ENCODE measurements at places on chromosomes 4 and X.

GRCh38 chr4:27702730-27703431, 842.2 kb downstream of the STIM2 start:
- no peak for DNase-seq

DNA sequence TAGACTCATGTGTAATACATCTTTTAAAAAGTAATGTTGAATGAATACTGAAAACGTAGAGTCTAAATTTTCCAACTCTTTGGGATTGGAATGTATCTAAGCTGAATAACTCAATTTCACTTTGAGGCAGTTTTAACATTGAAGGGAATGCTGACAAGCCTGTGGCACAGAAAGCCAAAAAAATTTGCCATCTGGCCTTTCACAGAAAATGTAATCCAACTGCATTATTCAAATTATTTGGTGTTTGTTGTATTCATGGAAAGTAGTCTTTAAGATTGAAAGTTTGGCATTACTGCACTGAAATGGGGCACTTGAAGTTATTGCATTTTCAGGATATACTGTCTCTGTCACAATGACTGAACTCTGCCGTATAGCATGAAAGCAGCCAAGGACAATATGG, 186.9 kb downstream of the FRMPD4 start:
- DNase-seq: no peak

DNA sequence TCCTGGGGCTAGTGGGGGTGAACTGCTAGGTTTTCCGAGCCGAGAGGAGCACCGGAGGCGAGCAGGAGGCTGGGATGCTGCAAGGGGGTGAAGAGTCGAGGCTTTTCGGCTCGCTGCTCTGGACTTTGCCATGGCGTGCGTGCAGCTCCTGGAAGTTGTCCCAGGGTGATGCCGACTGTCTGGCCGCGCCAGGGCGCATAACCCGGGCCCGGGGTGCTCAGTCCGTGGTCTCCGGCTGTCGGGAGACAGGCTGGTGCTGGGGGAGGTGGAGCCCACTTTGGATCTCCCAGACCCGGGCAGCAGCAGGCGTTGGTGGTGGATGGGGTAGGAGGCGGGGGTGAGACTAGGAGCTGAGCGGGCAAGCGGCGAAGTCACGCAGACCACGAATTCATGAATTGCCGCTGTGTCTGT, 793 bp downstream of the GRIA3 start:
- DNase-seq: no peak

GRCh38 chr4:145639186-145639698, 20.1 kb downstream of the MMAA start:
- no peak for DNase-seq

DNA sequence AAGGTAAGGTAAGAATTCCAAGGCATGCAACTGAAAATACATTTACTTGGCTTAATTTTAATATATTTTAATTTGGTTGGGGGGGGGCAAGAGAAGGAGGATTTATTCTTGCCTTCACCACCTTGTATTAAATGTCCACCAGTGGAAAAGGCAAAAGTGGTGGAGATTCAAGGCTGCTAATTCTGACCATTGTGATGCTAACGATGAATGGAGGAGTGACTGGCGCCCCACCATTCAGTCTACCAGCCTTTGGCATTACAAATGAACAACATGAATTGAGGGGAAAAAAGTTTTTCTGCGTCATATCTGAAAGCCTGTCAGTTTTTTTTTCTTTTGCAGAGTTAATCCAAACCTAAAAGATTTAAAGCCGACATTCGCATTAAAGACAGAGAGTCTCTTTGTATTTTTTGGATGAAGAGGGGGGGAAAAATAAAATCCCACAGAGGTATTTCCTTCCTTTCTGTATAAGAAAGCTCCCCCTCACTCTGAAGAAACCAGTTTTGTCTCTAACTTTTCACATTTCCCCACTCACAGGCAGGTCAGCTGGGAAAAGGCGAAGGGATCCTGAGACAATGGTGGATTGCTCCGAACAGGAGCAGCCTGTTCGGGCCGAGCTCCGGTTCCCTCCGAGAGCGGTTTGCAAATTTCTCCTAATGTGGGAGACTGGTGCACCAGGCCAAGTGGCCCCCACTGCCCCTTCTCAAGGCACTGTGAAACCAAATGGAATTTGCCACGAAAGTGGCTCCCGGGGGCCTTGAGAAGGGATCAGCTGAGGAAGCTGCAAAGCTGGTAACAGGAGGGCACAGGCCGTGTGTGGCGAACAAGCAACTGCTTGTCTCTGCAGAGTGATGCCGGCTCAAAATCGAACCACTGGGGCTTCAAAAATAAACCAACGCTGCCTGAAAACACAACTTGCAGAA, 28.1 kb downstream of the SHISA3 start:
- no peak for DNase-seq

DNA sequence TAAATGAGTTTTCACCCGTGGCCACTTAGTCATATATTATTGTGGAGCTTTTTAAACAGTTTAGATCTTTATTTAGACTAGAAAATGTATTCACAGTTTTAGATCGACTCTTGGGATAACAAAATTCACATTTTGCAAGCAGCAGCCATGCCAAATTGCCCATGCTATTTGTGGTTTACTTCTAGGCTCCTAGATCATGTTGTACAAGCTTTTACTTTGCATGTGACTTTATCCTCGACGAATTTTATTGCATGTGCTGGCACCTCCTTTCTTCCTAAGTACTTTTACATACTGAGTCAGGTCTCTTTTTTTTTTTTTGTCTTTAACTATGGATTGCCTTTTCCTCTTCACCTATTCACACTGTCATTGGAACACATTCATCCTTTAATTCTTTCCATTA, 23.2 kb downstream of the BBS12 start:
- no peak for DNase-seq

DNA sequence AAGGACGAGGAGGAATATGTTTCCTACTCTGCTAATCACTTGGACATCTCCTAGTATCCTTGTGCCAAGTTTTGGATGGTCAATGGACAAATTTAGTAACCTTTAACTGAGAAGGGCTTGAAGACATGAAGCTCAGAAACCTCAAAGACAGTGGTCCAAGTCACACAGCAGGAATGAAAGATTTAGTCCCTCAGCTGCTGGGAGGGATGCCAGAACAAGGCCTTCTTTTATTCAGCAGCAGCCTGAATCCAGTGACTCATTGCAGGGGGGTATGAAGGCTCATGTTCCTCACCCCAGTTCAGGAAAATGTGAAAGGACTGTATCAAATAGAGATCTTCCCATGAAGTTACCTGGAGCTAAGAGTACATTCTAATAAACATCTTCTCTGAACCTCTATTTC, 214.9 kb upstream of the UGT8 start:
- no peak for DNase-seq

GRCh38 chr4:12881945-12882584, 602.1 kb downstream of the RAB28 start:
- no peak for DNase-seq

- DNase-seq: no peak
These were observed 230.8 kb downstream of the PCDH10 start for GRCh38 chr4:133379681-133380438.

- no peak for DNase-seq
These were observed 73.6 kb downstream of the CEP44 start for GRCh38 chr4:174357321-174357720.

DNA sequence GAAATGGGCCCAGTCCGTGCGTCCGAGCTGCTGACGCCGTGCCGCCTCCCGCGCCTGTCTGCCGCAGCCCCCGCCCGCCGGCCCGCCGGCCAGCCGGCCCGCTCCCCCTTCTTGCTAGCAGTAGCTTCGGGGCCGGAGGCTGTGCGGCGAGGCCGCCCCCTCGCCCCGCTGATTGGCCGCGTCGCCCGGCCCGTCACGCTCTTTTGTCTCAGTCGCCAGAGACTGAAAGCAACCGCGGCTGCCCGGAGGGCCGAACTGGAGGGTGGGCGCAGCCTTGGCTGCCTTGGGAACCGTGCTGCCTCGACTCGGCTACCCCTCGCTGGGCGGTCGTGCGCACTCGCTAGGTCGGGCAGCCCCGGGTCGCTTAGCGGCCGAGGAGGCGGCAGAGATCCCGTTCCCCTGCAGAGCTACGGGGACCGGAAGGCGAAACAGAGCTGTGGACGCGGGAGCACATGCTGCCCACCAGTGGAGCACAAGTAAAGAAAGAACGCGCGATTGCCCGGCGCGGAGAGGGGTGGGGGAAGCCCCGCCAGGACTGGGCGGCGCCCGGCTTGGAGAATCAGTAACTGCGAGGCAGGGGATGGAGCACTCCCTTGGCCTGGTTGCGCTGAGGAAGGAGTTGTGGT, at the start of gene ZCCHC18:
ZCCHC18 (plus strand) TSS at position 198 of the 626 bp plus-strand sequence. CDS start 1,589 bp downstream, outside the sequence.
- peak; percentile 59 for DNase-seq

GRCh38 chr4:61714387-61714911, 514.3 kb downstream of the ADGRL3 start:
- DNase-seq: no peak

DNA sequence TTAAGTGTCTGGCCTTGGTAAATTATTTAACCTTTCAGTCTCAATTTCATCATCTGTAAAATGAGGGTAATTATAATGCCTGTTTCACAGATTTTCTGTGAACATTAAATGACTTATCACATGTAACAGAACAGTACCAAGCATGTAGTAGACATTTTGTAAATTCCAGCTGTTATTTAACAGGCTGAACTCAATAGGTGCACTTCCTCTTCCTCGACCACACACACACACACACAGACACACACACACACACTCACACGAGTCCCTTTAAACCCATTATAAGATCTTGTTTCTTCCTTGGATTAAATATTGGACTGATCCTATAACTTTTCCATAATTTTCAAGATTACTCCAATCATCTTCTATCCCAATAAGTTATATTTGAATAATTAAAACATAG, 53.4 kb upstream of the COL25A1 start:
- DNase-seq: no peak

DNA sequence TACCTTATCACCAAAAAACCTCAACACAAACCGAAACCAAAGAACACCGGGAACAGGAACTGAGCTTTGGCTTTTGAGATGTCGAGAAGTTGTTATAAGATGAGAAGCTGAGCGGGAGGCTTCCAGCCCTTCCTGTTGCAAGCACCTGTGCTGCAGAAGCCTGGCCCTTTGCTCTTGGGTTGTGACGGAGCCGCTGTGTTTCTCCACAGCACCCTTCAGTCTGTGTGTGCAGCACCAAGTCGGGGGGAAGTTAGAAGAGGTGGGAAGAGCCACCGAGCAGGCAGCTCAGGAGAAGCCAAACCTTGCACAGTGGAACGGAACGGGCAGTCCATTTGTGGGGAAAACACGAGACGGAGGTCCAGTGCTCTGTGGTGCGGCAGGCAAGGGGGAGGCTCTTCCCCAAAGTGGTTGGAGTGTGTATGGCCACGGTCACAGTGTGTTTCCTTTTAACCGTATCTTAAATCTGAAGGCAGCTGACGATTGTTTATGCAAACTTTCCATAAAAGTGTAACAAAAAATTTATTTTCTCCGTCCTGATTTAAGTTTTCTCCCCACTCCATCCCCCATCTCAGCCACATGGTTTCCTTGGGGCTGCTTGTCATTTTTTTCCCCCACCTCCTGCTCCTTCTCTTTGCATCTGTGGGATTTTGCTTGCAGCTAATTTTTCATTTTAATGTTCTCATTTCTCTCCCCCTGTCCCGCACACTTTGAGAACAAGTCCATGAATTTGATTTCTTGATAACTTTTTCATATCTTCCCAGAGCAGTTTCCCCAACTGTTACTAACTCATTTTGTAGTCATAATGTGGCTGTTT, 123.7 kb downstream of the STOX2 start:
- DNase-seq: peak; percentile 12

DNA sequence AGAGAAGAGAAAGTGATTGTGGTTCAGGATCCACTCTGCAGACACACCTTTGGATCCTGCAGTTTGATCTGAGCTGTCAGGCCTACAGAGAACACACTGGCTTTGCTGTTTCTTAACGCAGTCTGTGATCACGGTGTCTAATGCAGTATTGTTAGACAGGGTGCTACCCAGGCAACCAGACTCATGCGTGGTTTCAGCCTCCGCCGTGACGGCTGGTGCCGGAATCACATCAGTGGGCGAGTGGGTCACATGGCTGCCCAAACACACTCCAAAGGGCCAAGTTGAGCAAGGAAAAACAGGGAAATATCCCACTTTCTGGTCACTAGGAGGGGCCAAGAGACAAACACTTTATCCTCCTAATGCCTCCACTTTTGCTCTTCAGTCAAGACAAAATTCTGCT, 27.5 kb downstream of the CCDC149 start:
- DNase-seq: no peak

GRCh38 chr4:84379917-84380641, 119.0 kb downstream of the NKX6-1 start:
- no peak for DNase-seq

DNA sequence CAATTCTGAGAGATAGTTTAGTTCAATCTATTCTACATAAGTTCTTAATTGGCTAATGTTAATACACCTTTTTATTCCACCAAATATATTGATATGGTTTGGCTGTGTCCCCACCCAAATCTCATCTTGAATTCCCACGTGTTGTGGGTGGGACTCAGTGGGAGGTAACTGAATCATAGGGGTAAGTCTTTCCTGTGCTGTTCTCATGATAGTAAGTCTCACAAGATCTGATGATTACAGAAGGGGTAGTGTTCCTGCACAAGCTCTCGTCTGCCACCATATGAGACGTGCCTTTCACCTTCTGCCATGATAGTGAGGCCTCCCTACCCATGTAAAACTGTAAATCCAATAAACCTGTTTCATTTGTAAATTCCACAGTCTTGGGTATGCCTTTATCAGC, 11.3 kb downstream of the PPA2 start:
- no peak for DNase-seq

- no peak for DNase-seq
These were observed 4.3 kb downstream of the ZXDB start for GRCh38 chrX:57596109-57596508.

GRCh38 chr4:131370846-131371245, 1778.2 kb upstream of the PCDH10 start:
- DNase-seq: no peak

- DNase-seq: no peak
These were observed 14.7 kb upstream of the ANXA5 start for GRCh38 chr4:121711263-121712000.
